Suppressor macrophage (primary cell): ENCODE measurements at places on chromosomes 7 and 10.

DNA sequence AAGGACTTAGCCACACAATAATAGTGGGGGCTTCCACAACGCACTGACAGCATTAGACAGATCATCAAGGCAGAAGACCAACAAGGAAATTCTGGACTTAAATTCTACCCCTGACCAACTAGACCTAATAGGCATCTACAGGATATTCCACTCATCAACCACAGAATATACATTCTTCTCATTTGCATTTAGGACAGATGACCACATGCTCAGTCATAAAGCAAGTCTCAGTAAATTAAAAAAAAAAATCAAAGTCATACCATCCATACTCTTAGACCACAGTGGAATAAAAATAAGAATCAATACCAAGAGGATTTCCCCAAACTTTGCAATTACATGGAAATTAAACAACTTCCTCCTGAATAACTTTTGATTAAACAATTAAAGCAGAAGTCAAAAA lies 155.9 kb downstream of the CDK14 start:
- no peak for DNase-seq

GRCh38 chr10:60093317-60093716 lies 187.0 kb upstream of the CCDC6 start:
- peak; percentile 23 for DNase-seq

DNA sequence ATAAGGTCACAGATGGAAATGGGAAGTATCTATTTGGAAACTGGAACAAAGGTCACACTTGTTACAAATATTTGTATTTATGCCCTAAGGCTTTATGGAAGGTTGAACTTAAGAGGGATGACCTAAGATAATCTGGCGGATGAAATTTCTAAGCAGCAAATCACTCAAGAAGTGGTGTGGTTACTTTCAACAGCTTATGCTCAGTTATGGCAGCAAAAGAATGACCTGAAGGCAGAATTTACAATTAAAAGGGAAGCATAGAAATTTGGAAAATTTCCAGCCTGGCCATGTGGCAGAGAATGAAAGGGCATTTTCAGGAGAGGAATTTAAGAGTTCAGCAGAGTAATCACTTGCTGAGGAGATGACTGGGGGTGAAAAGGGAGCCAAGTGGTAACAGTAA lies 95.8 kb upstream of the TNS3 start:
- peak; percentile 66 for DNase-seq

- DNase-seq, result peak; percentile 88
These were observed 166.0 kb upstream of the GDF10 start for GRCh38 chr10:47133871-47134570.

DNA sequence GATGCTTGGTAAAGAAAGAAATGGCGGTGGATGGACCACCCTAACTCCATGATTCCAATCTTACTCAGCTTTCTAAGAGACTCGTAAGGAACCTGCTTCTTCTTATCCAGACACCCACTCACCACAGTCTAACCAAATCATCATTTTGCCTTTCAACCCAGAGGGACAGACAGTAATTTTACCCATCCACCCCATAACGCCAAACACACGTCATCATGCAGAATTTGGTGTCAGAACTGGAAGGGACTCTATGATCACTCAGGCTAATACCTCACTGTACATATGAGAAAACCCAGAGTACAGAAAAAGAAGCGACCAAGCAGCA lies 388 bp downstream of the ECD start:
- peak; percentile 63 for DNase-seq

DNA sequence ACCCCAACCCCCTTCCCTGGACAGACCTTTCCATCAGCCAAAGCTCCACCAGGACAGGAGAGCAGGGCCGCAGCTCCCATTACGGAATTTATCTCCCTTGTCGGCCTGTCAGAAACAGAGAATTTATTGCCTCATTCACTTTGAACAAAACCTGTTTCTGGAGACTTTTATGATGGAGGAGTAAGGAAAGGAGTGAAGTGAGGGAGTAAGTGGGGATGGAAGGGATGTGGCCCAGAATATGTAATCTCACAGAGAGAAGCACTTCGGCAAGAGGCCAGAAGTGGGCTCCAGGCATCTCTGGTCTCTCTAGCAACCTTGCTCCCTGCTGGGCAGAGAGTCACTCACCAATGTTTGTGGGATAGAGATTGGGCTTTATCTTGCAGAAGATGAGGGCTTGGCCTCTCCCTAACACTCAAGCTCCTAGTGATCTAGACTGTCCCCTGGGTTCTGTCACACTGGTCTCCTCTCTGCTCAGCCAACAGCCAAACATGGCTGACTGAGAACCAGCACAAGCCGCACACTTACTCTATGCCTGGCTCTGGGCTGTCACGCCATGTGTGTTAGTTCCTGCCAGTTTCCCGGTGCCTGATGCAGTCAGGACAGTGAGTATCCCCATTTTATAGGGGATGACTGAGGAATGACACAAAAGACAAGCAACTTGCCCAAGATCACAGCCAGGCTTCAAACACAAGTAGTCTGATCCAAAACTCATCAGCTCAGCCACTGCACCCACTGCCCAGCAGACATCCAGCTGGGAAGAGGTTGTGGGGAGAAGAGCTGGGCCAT lies 149.4 kb upstream of the ZMIZ1 start:
- DNase-seq, result no peak

- DNase-seq, result no peak
These were observed 233.1 kb upstream of the FZD8 start for GRCh38 chr10:35875016-35875676.
